Mesothelial cell of epicardium (in vitro differentiated cells): ENCODE measurements at places on chromosomes 7 and 10. TPM values are rescaled to one million over a fixed set of nuclear protein-coding genes. Genes with fewer than 3 reads are reported as not detected.

DNA sequence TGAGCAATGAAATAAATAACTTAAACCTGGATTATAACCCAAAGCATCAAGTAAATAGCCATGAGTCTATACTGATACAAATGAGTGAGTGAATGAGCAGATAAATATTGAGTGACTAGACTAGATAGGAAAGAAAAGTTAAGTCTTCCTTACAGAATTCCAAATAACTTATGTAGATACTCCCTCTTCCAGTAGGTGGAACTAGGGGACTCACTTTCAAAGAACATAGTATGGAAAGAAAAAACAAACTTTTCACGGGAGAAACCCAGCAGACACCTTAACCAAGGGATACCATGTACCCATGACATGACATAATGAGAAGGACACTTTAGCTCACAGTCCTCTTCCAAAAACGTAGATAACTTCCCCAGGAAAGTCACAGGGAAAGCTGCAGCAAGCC, 32.2 kb downstream of the CSGALNACT2 start:
- DNase-seq, result no peak

GRCh38 chr10:1896153-1896552, 158.8 kb upstream of the ADARB2 start:
- no peak for DNase-seq

Gene SMKR1
- total RNA-seq, result 2.0 to 2.8 TPM (median 2.5 TPM) in 3 replicates

Gene FAM13C
- total RNA-seq, result 6.7 to 7.3 TPM (median 6.8 TPM) in 3 replicates

Gene C10orf143
- 2.2 to 3.4 TPM (median 2.9 TPM) in 3 replicates for total RNA-seq

GRCh38 chr10:26446258-26446657, 8.1 kb downstream of the APBB1IP start:
- no peak for DNase-seq

- DNase-seq, result no peak
Measured at GRCh38 chr7:116984511-116984910, 31.2 kb downstream of the ST7 start.

DNA sequence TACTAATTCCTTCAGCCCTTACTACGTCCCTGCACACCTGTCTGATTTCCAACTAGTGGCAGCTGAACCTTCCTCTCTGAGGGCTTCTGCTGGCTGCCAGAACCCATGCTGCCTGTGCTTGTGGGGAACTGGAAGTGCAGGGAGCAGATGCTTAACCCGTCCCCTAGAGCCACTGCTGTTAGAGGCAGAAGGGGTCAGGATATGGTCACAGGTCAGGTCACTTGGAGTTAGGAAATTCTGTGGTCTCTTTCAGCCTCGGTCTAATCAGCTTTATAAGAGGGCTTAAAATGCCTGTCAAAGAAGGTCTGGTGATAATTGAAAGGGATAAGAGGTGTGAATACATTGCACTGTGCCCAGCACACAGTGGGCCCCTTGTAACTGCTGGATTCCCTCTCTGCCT, 82.0 kb downstream of the PLPP4 start:
- no peak for DNase-seq

Gene C10orf67
- total RNA-seq, result 0.11 to 0.22 TPM in 2 of 3 replicates, not detected in the other

Gene SLC13A1
- not detected in 3 replicates for total RNA-seq

GRCh38 chr10:43817368-43817767, 168.7 kb upstream of the ZNF32 start:
- DNase-seq, result no peak

GRCh38 chr7:28596245-28596935, 184.1 kb downstream of the CREB5 start:
- DNase-seq, result no peak

Gene VGF
- 0.35 to 0.38 TPM (median 0.36 TPM) in 3 replicates for total RNA-seq

DNA sequence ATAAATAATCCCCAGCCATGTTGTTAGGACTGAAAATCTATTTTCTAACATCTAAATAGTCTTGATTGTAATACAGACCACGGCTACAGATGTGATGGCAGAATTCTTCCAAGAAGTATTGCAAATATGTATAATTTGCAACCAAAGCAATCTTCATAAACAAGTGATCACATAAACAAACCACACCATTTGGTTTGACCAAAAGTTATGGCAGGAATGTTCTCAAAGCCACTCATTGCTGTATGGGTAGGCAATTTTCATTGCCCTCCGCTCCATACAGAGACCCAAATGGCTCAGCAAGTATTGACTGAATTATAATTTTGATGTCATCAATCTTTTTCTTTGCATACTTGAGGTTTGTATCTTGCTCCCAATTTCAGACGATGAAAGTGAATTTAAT, 19.0 kb upstream of the RHOBTB1 start:
- DNase-seq, result no peak

GRCh38 chr10:7471720-7472367, 61.0 kb upstream of the SFMBT2 start:
- DNase-seq, result no peak
